ENCODE measurements at places on chromosomes 4 and X.

- DNase-seq, result no peak
Observed at GRCh38 chr4:41559940-41560516, 22.1 kb downstream of the LIMCH1 start.

GRCh38 chr4:153232768-153233167, 28.5 kb downstream of the TRIM2 start:
- DNase-seq, result peak; percentile 33

DNA sequence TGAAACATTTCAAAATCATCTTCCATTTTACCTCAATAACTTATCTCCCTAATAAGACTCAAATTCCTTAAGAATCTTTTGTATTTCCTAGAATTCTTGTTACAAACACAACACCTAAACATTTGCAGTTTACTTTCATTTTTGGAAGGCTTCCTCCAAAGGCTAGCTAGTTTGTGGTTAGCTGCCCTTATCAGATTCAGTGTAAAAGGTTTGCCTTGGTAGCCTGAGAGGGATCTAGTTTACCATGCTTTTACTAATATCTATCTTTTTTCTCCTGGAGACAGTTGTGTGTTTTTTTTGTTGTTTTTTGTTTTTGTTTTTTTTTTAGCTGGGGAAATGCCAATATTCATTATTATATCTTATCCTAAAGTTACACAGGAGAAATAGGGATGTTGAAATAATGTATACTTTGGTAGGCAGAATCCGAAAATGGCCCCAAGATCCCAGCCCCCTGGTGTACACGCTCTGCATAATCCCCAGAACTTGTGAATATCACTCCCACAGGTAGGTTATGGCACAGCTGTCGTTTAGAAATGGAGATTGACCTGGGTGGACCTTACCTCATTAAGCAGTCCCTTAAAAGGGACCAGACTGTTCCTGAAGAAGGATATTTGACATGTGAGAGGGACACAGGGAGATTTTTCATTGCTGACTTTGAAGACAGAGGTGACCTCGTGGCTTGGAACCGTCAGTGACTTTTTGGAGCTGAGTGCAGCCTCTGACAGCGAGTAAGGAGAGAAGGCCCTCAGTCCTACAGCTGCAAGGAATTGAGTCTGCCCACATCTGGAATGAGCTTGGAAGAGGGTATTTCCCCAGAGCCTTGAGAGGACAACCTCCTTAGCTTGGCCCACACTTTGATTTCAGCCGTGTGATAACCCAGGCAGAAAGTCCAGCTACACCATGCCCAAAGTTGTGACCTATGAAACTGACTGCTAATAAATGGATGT, 33.4 kb downstream of the SEPTIN11 start:
- no peak for DNase-seq

- no peak for DNase-seq
Observed at GRCh38 chr4:26331380-26331950, 10.7 kb downstream of the RBPJ start.

DNA sequence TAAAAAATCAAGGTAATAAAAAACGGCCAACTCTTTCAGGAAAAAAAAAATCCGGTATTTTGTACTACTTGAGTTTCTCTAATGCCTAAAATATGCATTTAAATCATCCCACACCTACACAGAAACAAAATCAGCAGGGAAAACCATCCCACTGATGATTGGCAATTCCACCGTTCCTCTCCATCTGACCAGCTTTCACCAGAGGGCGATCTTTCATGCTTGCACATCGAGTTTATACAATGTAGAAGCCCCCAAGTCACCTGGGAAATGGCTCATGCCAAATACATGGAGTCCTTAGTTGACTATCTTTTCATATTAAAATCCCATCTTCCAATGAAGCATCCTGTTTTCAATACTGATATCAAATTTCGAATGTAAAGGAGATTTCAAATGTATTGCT, 69.2 kb downstream of the PTCHD1 start:
- no peak for DNase-seq
